ENCODE measurements at places on chromosomes 2 and 18.

- DNase-seq = no peak
These were observed 684.4 kb upstream of the SYT4 start for GRCh38 chr18:43961722-43962121.

DNA sequence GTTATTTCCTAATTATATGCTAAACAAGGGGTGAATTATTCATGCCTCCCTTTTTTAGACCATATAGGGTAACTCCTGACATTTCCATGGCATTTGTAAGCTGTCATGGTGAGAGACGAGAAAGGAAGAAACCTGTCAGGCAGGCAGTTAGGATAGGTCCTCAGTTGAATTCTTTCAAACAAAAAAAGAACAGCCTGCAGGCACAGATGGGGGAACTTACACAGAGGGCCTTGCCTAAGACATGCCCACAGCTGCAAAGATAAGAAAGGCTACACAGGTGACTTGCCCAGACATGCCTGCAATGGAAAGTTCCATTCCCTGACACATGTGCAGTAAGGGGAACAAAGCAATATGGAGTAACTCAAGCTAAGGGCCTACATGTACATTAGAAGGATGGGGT lies 128.1 kb downstream of the TMEM163 start:
- DNase-seq = peak; percentile 25

- DNase-seq = no peak
These were observed 89.9 kb upstream of the STON1 start for GRCh38 chr2:48440103-48440390.

DNA sequence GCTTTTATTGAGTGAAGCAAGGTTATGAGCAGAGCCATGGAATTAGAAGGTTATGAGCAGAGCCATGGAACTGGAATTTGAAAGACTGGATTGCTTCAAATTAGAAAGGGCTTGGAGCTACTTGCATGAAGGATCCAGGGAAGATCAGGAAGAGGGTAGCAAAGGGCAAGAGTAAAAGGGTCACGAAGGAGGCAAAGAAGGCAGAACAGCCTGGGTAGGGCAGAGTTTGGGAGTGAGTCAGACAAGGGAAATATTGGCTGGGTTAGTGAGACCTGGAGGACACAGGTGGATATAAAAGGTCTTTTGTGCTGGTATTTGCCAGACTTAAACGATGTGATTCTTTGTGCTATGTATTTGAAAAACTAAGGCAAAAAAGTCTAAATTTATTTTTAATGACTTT lies 65.0 kb downstream of the SEMA4F start:
- no peak for DNase-seq

GRCh38 chr18:10061566-10062140 lies 147.8 kb downstream of the VAPA start:
- no peak for DNase-seq

DNA sequence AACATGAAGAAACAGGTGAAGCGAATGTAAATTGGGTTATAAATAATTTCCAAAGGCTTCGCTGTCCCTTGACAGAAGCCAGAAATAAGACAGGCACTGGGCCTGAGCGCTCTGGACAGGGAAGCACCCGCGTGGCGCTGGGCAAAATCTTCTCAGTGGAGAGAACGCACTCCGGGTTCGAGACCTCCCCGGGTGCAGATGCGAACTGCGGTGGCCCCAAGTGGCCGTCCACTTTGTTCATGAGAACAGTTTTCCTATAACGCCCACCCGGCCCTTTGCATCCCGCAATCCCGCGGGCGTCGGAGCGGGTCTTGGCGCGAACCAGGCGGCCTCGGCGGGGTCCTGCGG lies 651 bp upstream of the DPYSL5 start:
- DNase-seq = no peak

- no peak for DNase-seq
These were observed 233.4 kb downstream of the RIT2 start for GRCh38 chr18:42882122-42882521.

- no peak for DNase-seq
These were observed 164.2 kb upstream of the ZNF521 start for GRCh38 chr18:25516121-25516520.

DNA sequence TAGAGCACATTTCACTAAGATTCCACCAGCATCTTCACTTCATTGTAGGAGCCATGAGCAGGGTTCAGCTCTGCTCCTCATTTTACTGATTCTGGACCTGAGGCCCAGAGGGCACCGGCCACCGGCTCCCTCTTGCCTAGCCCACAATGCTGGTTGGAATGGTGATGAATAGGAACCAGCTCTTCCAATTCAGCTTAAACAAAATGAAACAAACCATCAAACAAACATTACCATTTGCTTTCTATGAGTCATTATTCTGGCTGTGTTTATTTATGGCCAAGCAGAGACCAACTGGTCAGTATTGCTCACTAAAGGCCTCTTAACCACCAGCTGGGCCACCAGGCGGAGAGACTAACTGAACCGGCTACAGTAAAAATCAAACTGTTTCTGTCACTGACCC lies 176.7 kb downstream of the MTX2 start:
- no peak for DNase-seq
